ENCODE measurements at places on chromosomes 6 and 20. TPM values are rescaled to one million over a fixed set of nuclear protein-coding genes. Genes with fewer than 3 reads are reported as not detected.

GRCh38 chr6:7323074-7323473 is 10.1 kb upstream of the SSR1 start:
- no peak for DNase-seq

The SIRPD gene
- polyA plus RNA-seq = 1.5 TPM

DNA sequence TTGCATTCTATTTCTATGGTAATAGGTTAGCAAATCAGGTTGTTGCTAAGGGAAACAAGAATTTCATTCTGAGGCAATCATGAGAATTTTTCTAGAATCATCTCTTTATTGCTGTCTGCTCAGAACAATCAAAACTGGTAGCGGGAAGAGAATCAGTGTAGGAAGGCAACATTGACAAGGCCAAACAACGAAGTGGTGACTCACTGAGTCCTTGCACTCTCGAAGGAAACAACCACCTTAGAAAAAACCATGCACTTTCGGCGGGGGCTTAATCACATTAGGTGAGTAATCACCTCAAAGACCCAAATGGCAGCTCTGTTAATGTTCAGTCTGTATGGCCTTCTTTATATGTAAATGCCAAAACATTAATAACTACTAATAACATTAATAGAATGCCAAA is 78.8 kb upstream of the MAP7 start:
- DNase-seq = no peak

GRCh38 chr6:65117817-65118409 is 589.1 kb downstream of the EYS start:
- no peak for DNase-seq

DNA sequence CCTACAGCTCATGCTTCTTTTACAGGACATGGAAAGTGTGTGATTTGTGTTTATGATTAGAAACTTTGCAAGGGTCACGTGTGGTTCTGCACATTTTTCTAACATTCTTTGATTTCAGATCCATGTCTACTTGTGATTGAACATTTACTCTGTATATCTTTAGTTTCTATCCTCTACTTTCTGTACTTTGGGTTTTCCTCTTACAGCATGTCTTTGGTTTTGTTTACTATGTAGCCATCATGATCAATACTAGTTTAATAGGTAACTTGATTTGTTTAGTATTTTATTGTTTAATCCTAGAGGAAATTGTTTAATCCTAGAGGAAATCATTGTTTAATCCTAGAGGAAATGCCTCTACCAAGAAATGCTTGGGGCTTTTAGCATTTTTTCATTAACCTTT is 41.8 kb downstream of the XRN2 start:
- DNase-seq = no peak

DNA sequence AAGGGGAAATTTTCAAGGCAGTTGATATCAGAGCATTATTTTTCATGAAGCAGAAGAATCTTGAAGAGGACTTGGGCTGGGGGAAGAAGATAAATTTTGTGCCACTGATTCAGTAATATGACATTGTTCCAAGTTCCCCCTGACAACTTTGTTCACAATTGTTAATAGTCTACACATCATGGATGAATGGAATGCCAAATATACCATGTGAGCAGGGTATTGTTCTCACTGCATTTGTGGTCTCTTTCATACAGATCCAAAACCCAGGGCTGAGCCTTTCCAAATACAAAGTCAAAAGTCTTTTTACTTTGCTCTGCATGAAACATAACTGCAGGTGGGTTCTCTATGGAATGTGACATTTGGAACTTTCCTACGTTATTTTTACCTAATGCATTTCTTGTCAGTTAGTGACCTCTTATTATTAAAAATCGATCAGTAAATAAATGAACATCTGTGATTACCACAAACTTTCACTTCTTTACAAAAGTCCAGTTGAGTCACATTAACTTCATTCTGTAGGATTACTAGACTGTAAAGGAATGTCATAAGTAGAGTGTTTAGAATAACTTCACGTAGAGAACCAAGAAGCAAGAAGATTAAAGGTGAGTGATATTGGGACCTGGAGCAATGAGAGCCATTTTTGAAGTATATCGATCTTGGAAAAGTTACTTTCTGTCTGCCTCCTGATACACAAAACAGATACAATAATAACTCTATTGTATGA is 100.9 kb downstream of the RCAN2 start:
- no peak for DNase-seq

- no peak for DNase-seq
Measured at GRCh38 chr20:24868959-24869358, 80.1 kb upstream of the CST7 start.

The ZNF341 gene
- 5.7 TPM for polyA plus RNA-seq

DNA sequence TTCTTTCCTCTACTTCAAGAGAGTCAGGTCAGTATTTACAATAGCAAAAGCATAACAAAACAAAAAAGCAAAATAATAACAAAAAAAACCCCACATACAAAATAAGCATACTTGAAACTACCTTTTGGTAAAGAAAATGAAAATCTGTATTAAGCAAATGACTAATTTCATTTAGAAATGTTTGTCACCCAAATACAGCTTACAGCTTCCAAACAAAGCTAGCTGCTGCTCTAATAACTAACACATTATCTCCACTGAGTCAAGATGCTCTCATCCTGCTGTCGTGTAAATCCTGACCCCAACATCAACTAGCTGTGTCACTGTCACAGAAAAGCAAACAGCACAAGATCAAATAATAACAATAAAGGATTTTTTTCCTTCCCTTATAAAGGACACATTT is 21.7 kb downstream of the MAP7 start:
- DNase-seq = no peak

- DNase-seq = no peak
Measured at GRCh38 chr6:108168090-108168463, 2.3 kb downstream of the NR2E1 start.

The MOG gene
- polyA plus RNA-seq = not detected

- no peak for DNase-seq
Measured at GRCh38 chr6:683742-684440, 9.0 kb downstream of the EXOC2 start.

DNA sequence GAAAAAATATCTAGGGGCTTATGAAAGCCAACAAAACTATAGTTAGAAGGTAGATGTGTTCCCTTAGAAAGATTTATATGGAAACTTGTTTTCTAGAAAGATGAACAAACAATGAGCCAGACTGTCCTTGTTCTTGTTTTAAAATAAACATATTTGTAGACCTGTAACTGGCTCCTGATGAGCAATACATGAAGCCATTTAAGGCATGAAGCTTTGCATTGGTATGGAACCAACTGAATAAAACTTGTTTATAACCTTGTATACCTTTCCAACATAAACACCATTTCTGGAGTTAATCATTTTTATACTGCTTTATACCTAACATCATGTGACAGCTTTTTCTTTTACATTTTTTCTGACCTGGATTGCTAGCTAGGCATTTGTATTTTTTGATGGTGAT is 247.8 kb downstream of the PRL start:
- DNase-seq = no peak

DNA sequence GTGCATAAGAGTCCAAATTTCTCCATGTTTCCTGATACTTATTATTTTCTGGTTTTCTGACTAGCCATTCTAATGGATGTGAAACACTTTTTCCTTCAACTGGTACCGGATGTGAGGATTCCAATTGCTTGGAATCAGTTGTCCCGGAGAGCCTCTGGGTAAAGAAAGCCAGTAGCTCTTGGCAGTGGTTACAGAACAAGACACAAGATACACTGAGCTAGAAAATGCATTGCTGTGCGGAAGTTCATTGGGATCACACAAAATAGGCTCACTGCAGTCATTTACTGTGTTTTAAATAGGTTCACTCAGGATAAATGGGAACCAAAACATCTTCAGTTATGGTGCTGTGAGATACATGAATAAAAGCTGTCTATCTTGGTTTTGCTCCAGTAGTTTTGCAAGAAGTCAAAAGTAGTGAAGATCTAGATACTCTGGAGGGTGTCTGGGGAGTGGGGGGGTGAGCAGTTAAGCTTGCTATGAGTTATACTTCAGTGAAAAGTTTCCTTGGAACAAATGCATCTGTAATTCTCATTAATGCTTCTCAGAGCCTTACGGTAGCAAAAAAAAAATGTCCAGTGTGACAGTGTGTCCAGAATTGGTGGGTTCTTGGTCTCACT is 54.4 kb upstream of the RNF182 start:
- DNase-seq = no peak

GRCh38 chr6:111737065-111737521 is 131.4 kb upstream of the TRAF3IP2 start:
- DNase-seq = no peak

- DNase-seq = no peak
Measured at GRCh38 chr6:38176797-38177751, 357.5 kb downstream of the ZFAND3 start.

- no peak for DNase-seq
Measured at GRCh38 chr6:126574301-126574700, 234.4 kb downstream of the CENPW start.

DNA sequence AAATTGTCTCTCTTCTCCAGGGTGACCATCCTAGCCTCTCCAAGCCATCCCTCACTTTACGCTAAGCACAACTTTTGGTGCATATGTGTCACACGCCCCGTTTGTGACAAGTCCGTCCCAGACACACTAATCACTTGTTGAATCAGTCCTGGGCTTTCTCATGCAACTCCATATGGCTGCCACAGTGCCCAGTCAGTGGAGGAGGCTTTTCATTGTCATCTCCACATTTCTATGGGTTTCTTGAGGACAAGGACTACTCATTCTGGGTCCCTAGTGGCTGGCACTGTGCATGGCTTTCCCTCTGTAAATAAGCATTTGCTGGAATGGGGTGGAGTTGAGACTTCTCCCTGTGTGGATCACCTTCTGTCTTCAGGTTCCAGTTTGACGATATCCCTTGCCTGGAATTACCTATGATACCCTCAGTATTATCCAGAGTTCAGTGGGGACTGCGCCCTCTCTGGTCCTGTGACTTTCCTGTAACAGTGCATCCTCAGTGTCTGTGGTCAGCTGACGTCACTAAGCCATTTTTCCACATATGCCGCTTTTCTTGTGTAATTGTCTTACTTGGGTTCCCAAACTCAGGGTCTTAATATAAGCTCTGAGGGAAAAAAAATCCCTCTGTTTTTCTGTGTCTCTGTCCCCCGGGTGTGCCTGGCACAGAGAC is 59.8 kb upstream of the MYL9 start:
- DNase-seq = no peak

- no peak for DNase-seq
Measured at GRCh38 chr20:54995011-54995410, 519.6 kb downstream of the DOK5 start.

- DNase-seq = peak; percentile 26
Measured at GRCh38 chr20:23782366-23782983, 31.7 kb upstream of the CST1 start.

The NINL gene
- polyA plus RNA-seq = 13.4 TPM

DNA sequence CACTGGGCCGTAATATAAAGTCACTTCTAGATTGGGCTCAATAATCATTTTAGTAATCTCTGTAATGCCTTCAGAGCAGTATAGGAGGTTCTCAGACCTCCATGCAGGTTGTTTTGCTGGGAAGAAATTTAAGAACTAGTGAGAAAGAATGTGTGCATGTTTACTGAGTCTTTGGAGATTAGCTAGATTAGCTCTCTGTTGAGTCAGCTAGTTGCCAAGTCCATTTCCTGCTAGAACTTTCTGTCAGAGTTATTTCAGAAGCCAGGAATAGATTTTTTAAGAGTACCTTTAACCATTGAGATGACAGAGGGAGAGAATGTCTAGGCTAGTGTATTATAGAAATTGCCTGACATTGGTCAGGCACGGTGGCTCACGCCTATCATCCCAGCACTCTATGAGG is 33.3 kb downstream of the ORC3 start:
- no peak for DNase-seq
